ENCODE measurements at places on chromosomes 11 and 22.

GRCh38 chr22:40597526-40598430, 38.7 kb downstream of the MRTFA start:
- no peak for DNase-seq

- no peak for DNase-seq
These were observed 32.1 kb downstream of the CACNG2 start for GRCh38 chr22:36671404-36671803.

DNA sequence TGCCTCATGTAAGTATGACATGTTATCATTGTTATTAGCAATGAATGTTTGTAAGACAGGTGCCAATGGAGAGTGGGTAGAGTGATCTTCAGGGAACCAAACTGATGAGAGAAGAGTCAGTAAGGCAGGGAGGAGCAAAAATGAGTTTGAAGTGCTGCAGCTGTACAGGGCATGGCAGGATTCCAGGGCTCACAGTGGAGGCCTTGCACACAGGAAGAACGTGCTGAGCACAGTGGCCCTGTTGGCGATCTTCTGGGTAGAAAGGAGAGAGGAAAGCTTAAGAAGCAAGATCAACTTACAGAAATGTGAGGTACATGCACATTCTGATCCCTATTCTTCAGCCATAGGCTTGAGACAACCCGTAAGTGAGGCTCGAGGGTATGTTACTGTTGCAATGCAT, 219.3 kb upstream of the TMEM45B start:
- DNase-seq = no peak

DNA sequence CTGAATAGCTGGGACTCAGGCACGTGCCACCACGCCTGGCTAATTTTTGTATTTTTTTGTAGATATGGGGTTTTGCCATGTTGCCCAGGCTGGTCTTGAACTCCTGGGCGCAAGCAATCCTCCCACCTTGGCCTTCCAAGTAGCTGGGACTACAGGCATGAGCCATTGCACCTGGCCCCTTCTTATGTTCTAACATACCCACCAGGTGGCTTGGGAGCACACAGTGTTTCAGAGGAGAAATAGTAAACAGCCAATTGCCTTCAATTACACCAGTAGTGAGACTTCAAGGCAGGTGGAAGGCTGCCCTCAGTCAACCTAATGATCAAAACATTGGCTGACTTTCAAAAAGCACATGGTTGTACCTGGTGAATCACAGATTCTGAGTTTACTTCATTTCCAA, 167.2 kb downstream of the SWAP70 start:
- DNase-seq = no peak

GRCh38 chr11:20011307-20011951, 148.8 kb downstream of the DBX1 start:
- no peak for DNase-seq

DNA sequence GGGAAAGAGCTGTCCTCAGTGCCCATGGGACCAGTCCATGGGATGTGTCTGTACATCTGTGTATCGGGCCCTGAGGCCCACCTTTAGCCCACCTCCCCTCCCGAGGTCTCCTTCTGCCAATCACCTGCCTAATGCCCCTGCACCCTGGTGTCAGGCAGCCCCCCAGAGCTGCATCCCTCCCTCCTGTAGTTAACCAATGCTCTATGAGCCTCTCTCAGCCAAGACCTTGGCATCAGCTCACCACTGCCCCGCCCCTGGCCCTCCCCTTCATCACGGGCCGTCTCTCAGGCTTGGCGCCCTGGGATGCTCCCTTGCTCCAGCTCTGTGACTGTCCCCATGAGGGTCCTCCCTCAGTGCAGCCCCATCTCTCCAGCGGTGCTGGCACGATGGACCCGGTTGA, 18.5 kb downstream of the MGAT3 start:
- DNase-seq = no peak

Data from activated CD8-positive, alpha-beta memory T cell treated with anti-CD3 and anti-CD28 coated beads for 48 hours (primary cell).